ENCODE measurements at places on chromosomes 6 and 20.

DNA sequence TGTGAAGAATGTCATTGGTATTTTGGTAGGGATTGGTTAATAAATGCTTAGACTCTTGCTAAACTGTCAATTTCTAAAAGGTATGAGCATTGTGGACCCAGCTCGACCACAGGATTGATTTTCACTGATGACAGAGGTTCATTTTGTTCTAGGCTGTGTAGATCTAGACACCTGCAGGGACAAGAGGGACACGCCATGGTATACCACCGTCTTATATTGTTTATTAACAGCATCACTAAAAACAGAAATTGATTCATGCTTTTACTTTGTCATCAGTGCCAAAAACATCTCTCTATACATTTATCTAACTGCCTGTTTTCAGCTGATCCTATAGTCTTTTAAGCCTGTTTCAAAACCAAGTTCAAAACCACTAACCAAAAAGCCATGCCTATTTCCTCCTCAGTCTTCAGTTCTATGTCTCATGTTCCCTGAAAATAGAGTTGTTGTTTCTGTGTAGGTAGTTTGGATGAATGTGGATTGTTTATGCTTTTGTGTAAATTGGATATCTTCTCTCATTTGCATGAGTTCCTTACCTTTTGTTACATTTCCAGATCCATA is 109.8 kb downstream of the JAG1 start:
- DNase-seq: no peak

- DNase-seq: no peak
Observed at GRCh38 chr20:63846888-63847236, 14.4 kb upstream of the ABHD16B start.

DNA sequence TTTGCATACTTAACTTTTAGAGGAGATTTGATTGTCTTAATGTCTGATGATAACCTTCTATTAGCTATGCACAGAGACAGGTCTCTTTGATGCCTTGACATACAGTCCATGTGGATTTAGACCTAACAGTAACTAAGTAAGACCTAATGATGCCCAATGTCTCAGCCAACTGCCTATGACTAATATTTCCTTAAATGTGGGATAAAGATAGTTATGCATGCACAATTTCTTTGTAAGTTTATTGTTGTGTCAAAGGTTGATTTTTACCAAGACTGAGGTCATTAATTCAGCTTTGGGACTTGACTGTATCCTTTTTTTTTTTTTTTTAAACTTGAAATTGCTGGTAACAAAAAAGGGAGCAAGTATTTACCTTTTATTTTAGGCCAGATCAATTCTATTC is 450.0 kb downstream of the HAO1 start:
- no peak for DNase-seq

GRCh38 chr6:166484863-166485262 is 101.6 kb downstream of the RAMACL start:
- DNase-seq: no peak

DNA sequence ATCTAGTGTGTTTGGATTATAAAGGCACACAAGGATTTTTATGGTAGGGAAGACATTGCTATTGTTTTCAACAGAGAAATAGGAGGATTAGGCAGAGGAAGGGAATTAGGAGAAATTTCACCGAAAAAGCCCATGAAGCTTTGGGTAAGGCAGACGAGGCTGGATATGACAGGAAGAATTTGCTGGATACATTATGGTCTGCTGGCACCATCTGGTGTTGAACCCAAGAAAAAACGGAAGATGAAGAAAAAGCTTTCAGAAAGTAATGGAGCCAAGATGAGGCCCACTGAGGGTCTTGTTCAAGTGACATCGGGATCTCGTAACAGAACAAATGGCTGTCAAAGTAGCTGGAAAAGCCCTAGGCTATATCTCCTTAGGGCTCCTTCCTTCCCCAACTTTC is 56.5 kb downstream of the OR2J2 start:
- no peak for DNase-seq

- no peak for DNase-seq
Observed at GRCh38 chr6:53264915-53265607, 83.7 kb downstream of the ELOVL5 start.

DNA sequence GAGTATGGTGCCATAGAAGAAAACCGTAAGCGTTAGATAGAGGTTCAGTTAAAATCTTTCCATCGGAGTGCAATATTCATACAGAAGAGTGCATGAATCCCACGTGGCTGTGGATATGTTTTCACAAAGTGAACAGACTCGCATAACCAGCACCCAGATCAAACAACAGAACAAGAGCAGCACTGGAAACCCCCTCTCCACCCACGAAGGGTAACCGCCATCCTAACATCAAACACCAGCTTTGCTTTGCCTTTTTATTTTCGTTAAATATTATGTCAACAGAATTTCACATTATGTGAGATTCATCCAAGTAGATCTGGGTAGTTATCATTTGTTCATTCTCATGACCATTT is 4.7 kb downstream of the GTSF1L start:
- peak; percentile 64 for DNase-seq

- no peak for DNase-seq
Observed at GRCh38 chr20:20211988-20212518, 155.9 kb upstream of the INSM1 start.

GRCh38 chr6:55276745-55277530 is 50.3 kb upstream of the GFRAL start:
- no peak for DNase-seq

DNA sequence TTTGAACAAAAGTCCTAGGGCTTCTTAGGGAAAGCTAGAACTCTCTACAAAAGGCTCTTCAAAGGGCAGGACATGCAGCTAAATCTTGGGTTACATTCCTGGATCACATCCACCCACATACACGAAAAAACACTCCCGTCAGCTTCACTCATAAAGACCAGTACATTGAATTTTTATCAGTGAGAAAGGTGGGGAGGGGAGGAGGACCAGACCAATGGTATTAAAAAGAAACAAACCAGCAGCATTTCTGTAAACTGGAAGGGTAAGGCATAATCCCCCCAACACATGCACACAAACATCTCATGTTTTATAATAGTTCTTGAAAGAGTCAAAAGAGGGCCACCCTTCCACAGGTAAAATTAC is 31.6 kb downstream of the MYLK4 start:
- DNase-seq: no peak

GRCh38 chr20:44496976-44497375 is 21.3 kb downstream of the TTPAL start:
- no peak for DNase-seq

- no peak for DNase-seq
Observed at GRCh38 chr6:98832284-98833056, 1.9 kb upstream of the POU3F2 start.

GRCh38 chr20:34862724-34863123 is 9.9 kb downstream of the GGT7 start:
- no peak for DNase-seq

GRCh38 chr20:50815162-50815989 is 20.5 kb downstream of the BCAS4 start:
- no peak for DNase-seq

DNA sequence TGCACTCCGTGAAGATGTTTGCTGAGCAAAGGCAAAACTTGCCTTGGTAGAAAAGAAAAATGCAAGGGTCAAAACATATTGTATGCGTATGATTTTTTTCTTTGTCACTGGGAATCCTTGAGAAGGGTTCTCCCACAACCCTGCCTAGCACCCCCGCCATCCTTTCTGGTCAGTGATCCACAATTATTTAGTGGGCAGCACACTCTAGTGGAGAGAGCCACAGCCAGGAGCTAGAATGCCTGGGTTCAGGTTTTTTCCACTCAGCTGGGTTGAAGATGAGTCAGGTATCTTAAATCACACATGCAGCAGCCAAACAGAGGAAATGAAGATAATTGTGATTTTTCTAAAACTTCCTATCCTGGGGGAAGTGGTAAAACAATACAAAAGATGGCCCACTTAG is 243.1 kb downstream of the PKHD1 start:
- no peak for DNase-seq

GRCh38 chr20:44066645-44067606 is 120.1 kb downstream of the JPH2 start:
- DNase-seq: no peak

GRCh38 chr20:64244281-64244805 is 11.2 kb upstream of the PCMTD2 start:
- no peak for DNase-seq

- DNase-seq: no peak
Observed at GRCh38 chr20:50353289-50353961, 156.8 kb upstream of the PTPN1 start.

DNA sequence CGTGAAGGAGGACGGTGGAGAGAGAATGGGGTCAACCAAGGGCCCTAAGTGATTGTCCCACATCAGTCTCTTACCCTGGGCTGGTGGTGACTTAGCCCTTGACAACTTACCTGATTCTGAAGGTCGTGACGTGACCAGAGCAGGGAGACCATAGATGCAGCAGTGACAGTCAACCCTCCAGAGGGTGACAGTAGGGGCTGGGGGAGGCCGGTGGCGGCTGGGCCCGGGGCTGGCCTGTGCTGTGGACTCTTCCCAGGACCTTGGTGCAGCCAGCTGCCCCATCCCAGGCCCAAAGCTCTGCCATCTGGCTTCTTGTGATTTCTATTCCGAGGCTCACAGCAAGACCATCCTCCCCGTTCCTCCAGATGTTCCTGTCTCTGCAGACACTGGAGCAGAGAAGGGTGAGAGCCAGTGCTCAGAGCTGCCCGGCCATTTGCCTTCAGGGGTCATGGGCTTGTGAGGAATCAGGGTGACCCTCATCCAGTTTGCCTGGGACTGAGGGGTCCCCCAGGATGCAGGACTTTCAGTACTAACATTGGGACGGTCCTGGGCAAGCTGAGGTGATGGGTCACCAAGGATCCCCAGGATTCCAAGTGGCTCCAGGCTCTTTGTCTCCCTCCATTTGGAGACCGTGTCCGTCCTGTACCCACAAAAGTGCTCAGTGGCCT is 36.0 kb downstream of the SUMO4 start:
- DNase-seq: no peak

DNA sequence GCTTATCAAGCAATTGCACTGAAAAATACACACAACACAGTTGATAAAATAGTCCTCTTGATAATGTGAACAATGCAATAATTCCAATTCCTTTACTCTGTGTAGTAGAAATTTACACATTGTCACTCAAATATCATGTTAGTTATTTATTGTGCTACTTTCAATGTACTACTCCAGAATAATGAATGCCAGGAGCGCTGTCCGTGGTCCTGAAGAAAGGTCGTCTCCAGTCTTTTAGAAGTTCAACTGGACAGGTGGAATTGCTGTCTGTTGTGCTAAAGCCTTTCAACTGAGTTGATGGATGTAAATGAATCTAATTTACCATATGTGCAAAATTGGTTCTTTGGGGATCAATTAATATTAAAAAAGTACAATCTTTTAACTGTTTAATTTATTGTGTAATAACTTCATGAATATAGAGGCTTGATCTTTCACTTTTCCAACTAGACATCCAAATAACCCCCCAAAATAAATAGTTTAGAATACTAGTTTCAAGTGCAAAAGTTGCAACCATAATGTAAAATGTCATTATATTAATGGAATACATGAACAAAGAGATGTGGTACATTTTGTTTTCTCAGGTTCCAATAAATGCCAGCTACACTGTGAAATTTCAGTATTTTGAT is 3.2 kb downstream of the GRIK2 start:
- DNase-seq: peak; percentile 14

- no peak for DNase-seq
Observed at GRCh38 chr20:48236000-48236970, 451.0 kb upstream of the SULF2 start.

DNA sequence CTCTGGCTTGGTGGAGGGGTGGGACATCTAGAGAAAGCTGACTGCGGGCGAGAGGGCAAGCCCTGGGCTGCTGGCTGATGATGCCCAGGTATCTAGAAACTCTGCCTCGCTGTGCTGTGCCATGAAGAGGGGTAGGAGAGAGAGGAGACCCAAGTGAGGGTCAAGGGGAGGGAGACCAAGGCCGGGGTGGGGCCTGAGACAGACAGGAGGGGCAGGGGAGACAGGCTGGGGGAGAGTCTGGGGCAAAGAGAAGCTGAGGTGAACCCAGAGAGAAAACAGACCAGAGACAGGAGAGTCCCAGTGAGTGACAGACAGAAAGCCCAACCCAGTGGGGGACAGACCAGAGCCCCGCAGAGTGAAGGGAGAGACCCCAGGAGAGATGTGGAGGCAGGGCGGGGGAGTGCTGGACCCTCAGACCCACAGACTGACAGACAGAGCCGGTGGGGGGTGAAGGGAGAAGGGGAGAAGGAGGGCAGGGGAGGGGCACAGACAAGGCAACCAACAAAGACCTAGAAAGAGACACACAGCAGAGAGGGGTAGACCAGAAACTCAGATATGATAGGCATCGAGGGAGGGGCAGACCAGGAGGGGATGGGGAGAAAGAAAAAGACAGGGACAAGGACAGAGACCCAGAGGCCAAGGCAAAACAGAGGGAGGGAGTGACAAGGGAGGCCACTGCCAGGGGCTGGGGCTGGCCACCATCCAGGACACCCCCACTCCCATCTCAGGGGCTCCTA is 5.9 kb downstream of the TEAD3 start:
- DNase-seq: no peak

- DNase-seq: no peak
Observed at GRCh38 chr20:50127587-50128519, 14.9 kb upstream of the UBE2V1 start.

GRCh38 chr6:21955053-21955595 is 341.7 kb downstream of the PRL start:
- DNase-seq: no peak

DNA sequence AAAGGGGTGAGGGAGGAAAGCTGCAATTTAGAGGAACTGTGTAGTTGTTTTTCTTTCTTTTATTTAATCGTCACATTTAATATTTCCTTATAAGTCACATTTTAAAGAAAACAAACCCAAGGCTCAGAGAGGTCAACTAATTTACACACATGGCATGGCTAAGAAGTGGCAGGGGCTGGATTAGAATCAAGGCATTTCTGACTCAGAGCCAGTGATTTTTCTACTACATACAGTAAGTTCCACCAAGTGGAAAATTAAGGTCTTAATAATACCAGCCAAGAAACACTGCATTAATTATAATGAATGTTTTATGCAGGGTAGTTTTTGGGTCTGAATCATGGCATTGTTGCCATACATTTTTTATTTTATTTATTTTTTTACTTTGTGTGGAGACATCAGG is 607.7 kb upstream of the CITED2 start:
- DNase-seq: no peak

- no peak for DNase-seq
Observed at GRCh38 chr20:888057-888456, 28.1 kb downstream of the ANGPT4 start.

- no peak for DNase-seq
Observed at GRCh38 chr6:57432157-57432556, 114.7 kb downstream of the PRIM2 start.

GRCh38 chr20:31565699-31566318 is 39.3 kb upstream of the ID1 start:
- no peak for DNase-seq

GRCh38 chr20:57620274-57620990 is at the start of gene ZBP1:
Gene ZBP1, minus strand, starts transcription at chr20:57620426. Its CDS starts 131 bp downstream, at chr20:57620295.
- DNase-seq: peak; percentile 74

DNA sequence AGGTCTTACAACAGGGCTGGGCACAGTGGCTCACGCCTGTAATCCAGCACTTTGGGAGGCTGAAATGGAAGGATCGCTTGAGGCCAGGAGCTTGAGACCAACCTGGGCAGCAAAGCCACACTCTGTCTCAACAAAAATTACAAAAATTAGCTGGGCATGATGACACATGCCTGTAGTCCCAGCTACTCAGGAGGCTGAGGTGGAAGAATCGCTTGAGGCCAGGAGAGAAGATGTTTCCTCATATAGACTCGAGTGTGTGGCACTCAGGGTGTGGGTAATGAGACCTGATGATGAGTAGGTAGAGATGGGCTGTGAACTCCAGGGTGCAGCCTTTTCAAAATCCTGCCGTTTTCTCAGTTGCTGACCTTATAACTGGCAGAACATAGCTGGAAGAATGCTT is 125.3 kb upstream of the FOXO3 start:
- no peak for DNase-seq

GRCh38 chr6:17393892-17394631 is 667 bp downstream of the CAP2 start:
- no peak for DNase-seq
